ENCODE measurements at places on chromosomes 16 and 17.

DNA sequence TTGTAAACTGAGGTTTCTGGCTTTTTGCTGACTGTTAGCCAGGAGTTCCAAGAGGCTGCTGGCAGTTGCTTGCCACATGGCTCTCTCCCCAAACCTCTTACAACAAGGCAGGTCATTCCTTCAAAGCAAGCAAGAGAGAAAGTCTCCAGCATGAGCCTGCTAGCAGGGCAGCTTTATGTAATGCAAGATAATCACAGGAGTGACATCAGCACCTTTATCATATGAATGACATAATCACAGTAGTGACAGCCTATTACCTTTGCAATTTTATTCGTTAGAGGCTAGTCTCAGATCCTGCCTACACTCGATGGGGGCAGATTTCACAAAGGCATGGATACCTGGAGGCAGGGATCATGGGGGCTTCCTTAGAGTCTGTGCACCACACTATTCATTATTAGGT is 79.5 kb upstream of the KCNJ16 start:
- no peak for DNase-seq

GRCh38 chr17:57160624-57161023 is 75.6 kb downstream of the AKAP1 start:
- DNase-seq: no peak

- no peak for DNase-seq
Observed at GRCh38 chr17:80316431-80316830, 55.8 kb downstream of the RNF213 start.

GRCh38 chr16:56294579-56294978 is 103.3 kb downstream of the GNAO1 start:
- no peak for DNase-seq

GRCh38 chr17:31582151-31582907 is 190.9 kb downstream of the RAB11FIP4 start:
- peak; percentile 26 for DNase-seq

DNA sequence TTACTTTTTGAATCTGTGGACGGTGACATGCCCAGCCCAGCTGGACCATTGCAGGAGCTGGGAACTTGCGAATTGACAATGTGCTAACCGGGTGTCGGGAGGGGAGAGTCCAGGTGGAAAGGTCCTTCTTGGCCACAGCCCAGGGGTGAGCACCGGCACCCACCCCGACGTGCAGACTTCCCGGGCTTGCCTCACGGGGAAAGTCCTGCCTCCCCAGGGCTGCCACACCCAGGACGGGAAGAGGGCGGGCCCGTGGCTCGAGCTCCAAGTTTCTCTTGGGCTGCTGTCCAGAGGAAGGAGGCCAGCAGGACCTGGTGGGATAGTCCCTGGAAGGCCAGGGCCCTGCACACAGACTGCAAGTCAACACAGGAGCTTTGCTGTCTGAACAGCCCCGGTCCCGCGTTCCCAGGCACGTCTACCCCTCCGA is 17.7 kb downstream of the CARD14 start:
- DNase-seq: no peak

- DNase-seq: no peak
Observed at GRCh38 chr17:34382621-34383124, 19.6 kb upstream of the CCL1 start.

DNA sequence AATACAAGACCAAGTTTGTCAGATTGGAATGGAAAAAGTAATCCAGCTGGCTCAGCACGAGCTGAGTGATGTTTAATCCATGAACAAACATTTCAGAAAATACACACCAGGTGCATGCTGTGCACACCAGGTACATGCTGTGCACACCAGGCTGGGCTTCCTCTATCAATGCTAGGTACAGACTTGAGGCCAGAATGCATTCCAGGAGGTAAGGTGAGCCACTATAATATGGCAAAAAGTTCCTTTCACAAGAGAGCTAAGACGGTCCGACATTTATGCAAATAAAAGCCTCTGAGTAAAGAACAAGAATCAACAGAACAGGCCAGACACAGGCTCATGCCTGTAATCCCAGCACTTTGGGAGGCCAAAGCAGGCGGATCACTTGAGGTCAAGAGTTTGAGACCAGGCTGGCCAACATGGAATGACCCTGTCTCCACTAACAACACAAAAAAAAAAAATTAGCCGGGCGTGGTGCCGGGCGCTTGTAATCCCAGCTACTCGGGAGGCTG is 128.2 kb downstream of the ZNF778 start:
- DNase-seq: no peak

- DNase-seq: peak; percentile 16
Observed at GRCh38 chr16:57260294-57260929, 15.4 kb downstream of the ARL2BP start.

DNA sequence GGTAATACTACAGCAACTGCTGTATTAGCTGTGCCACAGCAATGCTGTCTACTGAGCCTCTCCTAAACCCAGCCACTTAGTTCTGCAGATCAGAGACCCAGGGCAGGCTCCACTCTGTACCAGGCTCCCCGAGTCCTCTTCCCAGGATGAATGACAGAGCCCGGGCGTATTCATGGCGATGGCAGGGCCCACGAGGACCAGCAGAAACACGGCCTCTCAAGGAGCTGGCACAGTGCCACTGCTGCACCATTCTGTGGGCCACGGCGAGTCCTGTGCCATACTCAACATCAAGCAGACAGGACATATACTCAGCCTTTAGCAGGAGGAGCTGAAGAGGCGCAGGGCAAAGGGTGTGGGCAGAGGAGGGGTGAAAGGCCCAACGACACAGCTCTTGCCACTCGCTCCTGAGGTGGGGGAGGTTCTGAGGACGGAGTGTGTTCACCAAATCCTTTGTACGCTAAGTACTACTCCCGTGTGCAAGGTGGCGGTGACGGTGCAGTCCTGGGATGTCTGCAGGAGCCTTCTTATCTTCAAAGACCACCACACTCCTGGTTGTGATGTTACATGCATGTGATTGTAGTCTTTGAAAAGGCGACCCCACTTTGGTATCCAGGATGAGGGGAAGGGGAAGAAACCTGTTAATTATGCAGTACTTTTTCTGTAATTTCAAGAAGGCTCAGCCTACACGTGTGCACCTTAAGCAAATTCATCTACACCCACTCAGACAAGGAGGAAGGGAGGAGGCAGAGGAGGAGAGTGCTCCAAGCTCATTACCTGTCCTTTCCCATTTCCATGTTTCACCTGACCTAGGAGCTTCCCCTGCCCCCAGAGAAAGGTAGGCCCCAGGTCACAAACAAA is 98.0 kb downstream of the AMFR start:
- no peak for DNase-seq

- no peak for DNase-seq
Observed at GRCh38 chr17:34647511-34647910, 68.1 kb downstream of the TMEM132E start.

DNA sequence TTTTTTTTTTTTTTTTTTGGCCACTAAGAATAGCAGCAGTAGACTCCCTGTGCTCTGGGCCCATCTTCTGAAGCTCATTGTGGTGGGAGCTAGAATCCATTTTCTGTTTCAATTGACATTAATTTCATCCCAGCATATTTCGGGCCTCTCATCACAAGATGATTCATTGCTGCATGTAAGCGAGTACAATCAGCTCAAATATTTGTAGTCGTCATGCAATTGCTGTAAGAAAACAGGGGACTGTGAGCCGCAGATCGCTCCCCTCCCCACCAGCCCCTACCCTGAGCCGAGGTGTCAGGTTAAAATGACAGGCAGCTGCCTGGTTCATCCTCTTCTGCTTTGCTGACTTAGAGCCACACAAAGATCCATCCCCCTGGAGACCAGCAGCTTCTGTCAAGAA is 358.8 kb upstream of the CDH5 start:
- DNase-seq: no peak

DNA sequence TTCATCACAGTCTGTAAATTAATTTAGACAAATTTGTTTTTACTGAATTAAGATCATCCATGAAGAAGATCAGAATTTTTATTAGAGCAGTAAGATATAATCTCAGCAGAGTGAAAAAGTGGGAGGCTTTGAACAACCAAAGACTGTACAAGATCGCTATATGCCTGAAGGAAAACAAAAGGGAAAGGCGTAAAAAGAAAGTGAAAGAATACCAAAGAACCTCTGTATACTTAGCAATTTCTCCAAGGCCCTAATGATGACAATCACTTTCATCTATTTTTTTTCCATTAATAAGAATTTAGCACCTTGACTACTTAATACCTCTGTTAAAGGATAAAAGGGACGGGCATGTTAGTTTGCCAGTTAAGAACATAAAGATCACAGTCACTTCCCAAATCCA is 38.6 kb upstream of the ABCA10 start:
- no peak for DNase-seq

- DNase-seq: no peak
Observed at GRCh38 chr16:86499889-86500707, 10.2 kb upstream of the FOXF1 start.

DNA sequence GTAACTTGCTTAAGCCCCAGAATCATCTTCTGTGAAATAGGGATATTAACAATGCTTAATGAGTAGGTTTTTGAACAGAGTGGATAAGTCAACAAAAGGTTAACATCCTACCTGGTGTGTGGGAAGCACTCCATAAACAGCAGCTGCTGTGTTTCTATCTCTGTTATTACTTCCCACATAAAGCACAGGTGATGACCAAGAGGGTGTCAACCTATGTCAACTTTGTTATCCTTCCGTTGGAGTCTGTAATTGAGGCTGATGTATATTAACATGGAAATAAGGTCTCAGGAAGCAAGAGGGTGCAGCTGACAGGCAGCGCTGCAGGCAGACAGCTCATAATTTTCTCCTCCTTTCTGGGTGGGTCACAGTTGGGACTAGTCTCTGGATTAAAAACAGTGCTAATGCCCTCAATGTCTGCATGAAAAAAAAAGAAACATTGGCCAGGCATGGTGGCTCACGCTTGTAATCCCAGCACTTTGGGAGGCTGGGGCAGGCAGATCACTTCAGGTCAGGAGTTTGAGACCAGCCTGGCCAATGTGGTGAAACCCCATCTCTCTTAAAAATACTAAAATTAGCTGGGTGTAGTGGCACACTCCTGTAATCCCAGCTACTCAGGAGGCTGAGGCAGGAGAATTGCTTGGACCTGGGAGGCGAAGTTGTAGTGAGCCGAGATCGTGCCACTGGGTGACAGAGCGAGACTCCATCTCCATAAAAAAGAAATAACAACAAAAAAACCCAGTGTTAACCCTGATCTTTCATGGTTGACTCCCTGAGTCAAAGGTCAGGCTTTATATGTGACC is 269.6 kb downstream of the SNX29 start:
- no peak for DNase-seq

DNA sequence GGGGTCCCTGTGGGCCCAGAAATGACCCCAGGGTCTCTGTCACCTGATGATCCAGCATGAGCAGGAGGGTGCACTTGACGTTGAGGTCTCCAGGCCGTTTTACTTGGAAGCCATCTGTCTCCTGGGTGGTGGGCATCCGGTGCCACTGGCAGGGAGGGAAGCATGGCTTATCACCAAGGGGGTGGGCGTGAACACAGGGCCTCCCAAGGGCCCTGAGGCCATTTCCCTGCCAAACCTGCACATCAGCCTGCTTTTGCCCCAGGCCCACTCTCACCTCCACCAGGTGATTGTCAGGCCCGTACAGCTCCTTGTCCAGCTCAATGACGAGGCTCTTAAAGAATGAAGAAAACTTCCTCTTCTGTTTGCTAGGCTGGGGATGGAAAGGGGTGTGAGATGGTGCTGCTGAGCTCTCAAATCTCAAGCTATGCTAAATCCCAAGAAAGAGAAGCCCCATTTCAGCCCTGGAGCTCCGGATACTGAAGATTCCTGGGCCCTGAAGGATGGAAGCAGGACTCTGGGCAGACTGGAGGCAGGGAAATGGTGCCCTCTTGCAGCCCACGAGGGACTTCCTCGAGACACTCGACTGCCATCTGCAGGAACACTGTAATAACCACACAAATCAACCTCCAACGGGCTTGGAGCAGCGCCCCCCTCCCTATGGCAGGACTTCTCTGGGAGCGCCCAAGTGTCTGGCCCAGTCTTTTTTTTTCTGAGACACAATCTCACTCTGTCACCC is 7.1 kb upstream of the FTSJ3 start:
- peak; percentile 57 for DNase-seq

GRCh38 chr16:86884390-86884650 is 306.0 kb downstream of the FOXL1 start:
- no peak for DNase-seq

DNA sequence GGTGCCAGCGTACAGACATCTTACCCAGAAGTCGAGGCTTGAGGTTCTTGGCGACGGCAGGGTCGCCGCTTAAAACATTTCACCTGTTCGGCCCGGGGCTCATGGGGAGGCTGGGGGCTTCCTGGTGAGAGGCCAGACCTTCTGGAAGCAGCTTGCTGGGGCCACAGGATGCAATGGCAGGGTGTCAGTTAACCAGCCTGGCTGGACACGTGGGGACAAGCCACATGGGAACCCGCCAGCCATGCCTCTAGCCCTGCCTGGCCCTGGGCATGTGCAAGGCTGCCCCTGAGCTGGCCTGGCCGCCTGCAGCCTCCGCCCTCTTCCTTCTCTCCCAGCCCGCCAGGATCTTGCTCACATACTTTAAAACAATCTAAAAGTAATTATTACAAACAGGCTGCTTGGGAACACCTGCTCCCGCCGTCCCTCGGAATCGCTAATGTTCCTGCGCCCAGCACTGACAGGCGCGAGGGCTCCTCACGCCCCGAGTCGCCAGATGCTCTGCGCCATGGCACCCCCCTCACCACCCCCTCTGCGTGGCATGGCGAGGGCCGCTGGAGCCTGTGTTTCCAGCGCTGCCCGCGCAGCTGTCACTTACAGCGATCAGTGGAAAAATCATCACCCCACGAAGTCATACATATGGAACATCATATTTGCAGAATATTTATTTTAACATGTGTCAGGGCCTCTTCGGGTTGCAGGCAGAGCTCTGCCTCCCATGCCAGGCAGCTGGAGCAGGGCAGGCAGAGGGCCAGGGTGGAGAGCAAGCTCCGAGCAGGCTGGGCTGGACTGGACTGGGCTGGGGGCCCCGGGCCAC is 188.7 kb upstream of the GSE1 start:
- DNase-seq: no peak

DNA sequence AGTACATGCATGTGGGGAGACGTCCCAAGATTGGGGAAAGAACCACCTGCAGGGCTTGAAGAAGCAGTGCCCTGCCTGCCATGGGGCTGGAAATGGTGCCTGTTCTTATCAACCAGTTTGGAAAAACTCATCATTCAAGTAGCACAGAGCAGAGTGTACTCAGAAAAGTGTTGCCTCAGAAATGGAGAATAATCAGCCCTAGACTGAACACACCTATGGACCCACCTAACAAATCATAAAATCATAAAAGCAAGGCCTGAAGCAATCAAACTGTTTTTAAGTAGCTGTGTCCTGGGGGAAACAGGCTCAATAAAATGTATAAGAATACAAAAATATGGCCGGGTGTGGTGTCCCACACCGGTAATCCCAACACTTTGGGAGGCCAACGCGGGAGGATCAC is 11.2 kb downstream of the QRICH2 start:
- no peak for DNase-seq

GRCh38 chr16:17829811-17830210 is 359.1 kb upstream of the XYLT1 start:
- no peak for DNase-seq

- no peak for DNase-seq
Observed at GRCh38 chr17:67639979-67640378, 77.8 kb upstream of the NOL11 start.

- DNase-seq: no peak
Observed at GRCh38 chr16:87308826-87309225, 8.4 kb downstream of the C16orf95 start.

Data from immature natural killer cell (primary cell).